Fibroblast of skin of scalp (primary cell): ENCODE measurements at places on chromosomes 16 and 17.

DNA sequence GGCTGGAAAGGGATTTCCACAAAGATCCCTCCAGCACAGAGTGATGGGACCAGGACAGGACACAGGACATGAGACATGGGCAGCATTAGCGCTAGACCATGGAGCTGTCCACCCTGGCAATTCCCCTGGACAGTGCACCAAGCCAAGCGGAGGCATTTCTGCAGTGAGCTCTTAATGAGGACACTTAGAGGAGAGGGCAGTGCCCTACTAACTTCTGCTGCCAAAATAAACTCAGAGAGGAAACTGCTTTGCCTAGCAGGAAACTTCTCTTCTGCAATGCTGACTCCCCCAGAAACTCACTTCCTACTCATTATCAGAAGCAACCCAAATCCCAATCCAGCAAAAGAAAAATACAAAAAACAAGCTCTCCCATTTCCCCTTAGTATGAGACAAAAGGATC, 119.2 kb downstream of the HS3ST2 start:
- DNase-seq, result no peak

- peak; percentile 45 for DNase-seq
Measured at GRCh38 chr17:35373984-35374765, 754 bp upstream of the SLFN11 start.

DNA sequence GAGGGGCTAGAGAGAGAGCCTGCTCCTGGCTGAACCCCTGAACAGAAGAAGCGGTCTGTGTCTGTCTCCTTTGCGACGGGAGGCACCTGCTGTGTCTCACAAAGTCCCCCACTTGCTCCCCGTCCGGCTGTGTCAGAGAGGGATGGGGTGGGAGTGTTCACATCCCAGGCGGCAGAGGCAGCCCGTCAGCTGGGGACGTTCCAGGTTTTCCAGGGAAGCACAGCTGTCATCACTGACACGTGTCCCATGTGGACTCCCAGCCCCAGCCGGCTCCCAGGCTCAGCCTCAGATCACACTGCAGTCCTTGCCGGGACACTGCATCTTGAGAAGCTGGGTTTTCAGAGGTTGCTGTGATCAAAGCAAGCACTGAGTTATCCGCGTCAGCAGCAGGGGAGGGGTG, 1.6 kb downstream of the TELO2 start:
- DNase-seq, result no peak

- peak; percentile 66 for DNase-seq
Measured at GRCh38 chr16:57372372-57373116, at the start of gene CX3CL1. Gene CX3CL1, plus strand, starts transcription at chr16:57372490. Its CDS starts 79 bp downstream, at chr16:57372569.

GRCh38 chr16:19874026-19874425, 10.6 kb downstream of the GPRC5B start:
- DNase-seq, result no peak

GRCh38 chr16:23682181-23682580, 3.5 kb downstream of the PLK1 start:
- DNase-seq, result no peak

DNA sequence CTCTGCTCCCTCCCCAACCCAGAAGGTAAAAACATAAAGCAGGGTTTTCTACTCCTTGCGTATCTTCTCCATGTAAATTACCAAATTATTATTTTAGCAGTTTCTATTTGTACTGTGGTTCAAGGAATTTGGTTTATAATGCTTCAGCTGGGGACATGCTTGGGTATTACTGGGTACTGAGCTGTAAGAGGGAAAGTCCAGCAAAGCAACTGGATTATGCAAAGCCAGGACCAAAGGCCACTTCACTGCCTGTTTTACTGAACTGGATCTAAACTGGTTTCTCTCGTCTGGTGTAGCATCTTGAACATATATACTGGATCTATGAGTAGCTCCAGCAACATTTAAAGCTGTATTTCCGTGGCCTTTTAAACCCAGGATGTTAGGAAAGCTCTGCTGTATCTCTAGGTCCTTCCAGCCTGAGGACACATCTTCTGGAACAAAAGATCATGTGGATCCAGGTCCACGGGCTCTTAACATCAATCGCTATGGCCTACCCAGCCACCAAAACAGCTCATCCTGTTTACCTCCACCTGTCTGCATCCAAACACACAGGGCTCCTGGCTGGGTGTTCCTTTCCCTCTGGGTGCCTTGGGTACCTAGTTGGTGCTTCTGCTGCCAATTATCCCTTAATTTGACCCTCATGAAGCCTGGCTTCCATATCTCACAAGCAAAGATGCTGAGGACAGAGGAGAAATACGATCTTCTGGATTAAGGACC, 7.2 kb downstream of the PMP22 start:
- DNase-seq, result no peak

DNA sequence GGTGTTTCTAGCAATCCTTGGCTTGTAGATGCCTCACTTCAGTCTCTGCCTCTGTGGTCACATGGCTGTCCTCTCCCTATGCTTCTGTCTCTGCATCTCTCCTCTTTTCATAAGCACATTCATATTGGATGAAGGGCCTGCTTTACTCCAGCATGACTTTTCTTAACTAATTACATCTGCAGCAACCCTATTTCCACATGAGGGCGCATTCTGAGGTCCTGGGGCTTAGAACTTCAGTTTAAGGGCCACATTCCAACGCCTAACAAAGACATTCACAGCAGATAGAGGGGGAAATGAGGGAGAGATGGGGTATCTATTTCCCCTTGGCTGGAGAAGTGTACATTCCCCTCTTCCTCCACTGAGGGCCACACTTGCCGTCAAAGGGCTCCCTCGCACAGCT, 489.1 kb upstream of the SALL1 start:
- DNase-seq, result no peak

DNA sequence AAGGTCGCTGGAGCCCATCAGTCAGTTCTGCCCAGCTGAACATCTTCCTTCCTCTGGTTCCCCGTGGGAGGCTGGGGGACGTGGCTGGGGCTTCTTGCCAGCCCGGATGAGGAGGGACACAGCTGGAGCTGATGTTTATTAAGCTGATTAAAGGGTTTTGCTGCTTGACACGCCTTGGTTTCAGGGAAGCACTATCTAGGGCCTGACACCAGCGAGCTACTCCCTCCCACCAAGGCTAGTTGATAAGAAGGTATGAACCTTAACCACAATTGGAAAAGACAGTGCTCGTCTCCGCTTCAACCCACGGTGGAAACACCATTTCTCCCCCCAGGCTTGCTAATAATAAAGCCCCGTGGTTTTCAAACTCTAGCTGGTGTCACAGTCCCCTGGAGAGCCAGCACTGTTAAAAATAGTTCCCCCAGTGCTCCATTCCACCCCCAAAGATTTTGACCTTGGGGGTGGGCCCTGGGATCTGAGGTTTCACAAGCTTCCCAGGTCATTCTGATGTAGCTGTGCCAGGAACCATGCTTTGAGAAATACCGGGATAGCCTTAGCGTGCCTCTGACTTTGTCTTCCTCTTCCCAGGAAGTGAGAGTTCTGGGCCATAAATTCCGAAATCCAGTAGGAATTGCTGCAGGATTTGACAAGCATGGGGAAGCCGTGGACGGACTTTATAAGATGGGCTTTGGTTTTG, 5.5 kb downstream of the DHODH start:
- no peak for DNase-seq

DNA sequence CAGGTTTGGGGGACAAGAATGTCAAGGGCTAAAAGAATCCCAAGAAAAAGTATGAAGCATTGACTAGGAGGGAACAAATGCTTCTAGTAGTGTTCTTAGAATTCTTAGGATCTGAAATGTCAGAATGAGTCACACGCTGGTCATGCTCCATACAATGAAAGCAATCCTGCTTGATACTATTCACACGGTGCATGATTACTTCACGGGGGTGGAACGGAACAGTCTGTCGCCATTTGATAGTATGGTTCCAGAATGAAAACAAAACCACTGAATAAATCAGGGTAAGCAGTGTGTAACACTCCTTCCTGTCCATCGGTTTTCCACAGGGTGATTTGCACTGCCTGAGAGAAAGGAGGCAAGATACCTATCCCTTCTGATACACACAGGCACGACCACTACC, 22.9 kb upstream of the YWHAE start:
- peak; percentile 93 for DNase-seq

DNA sequence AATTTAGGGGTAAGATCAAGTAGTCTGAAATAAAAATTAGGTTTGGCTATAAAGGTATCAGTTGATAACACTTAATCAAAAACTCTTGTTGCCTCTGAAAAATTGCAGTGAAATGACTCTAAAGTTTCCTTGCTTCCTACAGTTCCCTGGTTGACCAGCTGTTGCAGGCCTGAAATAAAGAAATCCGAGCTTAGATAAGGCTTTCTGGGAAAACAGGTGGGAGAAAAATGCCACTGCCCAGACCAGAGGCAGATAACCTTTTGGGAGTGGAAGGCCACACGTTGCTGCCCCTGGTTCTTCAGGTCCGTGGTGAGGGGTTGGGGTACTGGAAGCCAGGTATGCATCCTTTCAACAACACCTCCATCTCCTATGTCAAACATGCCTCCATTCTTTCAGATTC, 111.3 kb downstream of the HS3ST3A1 start:
- DNase-seq, result no peak

DNA sequence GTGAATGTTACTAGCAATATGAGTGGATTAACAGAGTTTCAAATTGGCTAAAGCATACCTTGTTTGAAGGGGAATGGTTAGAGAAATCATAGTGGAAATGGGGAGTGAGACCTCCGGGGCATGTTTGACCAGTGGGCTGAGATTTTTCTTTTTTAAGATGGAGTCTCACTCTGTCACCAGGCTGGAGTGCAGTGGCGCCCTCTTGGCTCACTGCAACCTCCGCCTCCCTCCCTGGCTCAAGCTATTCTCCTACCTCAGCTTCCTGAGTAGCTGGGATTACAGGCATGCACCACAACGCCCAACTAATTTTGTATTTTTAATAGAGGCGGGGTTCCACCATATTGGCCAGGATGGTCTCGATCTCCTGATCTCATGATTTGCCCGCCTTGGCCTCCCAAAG, 9.6 kb downstream of the CDRT15 start:
- no peak for DNase-seq

GRCh38 chr16:30063893-30064728, 1.4 kb upstream of the ALDOA start:
- DNase-seq, result peak; percentile 52

DNA sequence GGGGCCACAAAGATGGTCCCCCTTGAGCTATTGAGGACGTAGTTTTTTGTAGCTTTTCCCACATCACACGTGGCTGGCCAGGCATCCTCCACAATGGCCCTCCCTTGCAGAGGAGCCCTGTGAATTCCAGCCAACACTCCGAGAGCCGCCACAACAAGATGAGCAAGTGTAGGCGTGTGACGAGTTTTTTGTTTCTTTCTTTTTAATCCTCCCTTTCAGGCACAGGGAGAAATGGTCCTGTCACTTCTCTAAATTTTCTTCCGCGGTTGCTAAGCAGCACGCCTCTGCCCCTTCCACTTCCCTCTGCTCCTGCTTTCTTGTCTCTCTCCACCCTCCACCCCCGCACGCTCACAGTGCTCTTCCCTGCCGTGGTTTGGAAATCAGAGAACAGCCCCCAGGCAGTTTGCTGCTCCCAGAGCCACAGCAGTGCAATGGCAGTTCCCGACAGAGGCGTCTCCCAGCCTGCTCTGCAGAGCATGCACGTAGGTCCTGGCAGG, 68.0 kb upstream of the MRTFB start:
- peak; percentile 64 for DNase-seq

GRCh38 chr17:73255671-73256181, 6.0 kb downstream of the CPSF4L start:
- peak; percentile 22 for DNase-seq

GRCh38 chr16:58458606-58459343, 41.2 kb upstream of the NDRG4 start:
- no peak for DNase-seq

DNA sequence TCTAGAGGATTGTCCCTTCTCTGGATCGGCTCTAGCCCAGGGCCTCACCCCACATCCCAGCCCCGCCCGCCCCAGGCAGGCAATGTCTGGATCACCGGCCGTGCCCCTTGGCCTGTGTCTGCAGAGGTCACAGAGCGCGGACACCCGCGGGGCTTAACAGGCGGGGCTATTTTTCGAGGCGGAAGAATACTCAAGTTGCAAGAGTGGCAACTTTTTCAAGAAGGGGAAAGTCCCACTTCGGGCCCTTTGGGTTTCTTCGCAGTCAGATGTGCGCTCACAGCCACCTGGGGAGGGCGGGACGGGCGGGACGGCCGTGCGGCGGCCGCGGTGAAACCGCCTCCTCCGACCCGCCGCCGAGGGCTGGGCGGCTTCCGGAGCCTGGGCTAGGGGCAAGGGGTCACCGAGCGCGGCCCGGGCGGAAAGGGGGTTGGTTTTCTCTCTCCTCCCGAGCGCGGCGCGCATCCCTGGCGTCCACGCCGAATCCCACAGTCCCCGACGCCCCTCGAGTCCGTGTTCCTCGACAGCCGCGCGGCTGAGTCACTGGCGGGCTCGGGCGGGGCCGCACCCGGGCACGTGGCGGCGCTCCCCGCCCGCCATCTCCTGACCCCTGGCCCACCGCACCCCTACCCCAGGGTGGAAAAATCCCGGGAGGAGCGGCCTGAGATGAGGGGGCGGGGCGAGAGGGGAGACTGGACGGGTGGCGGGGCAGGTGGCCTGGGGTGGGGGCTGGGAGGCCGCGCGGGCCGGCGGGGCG, 1.2 kb upstream of the PFN1 start:
- peak; percentile 72 for DNase-seq

- no peak for DNase-seq
Measured at GRCh38 chr17:72143245-72143644, 22.4 kb downstream of the SOX9 start.

DNA sequence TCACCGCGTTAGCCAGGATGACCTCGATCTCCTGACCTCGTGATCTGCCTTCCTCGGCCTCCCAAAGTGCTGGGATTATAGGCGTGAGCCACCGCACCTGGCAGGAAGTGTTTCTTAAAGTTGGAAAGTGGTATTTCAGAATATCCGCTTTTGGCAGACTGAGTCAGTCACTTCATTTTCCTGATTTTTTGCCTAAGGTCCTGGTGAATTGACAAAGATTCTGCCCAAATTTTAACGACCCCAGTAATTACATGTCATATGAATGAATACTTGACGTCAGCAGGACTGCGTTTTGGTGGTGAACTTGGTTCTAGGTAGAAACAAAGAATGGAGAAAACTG, 4.5 kb upstream of the BRCA1 start:
- DNase-seq, result no peak

DNA sequence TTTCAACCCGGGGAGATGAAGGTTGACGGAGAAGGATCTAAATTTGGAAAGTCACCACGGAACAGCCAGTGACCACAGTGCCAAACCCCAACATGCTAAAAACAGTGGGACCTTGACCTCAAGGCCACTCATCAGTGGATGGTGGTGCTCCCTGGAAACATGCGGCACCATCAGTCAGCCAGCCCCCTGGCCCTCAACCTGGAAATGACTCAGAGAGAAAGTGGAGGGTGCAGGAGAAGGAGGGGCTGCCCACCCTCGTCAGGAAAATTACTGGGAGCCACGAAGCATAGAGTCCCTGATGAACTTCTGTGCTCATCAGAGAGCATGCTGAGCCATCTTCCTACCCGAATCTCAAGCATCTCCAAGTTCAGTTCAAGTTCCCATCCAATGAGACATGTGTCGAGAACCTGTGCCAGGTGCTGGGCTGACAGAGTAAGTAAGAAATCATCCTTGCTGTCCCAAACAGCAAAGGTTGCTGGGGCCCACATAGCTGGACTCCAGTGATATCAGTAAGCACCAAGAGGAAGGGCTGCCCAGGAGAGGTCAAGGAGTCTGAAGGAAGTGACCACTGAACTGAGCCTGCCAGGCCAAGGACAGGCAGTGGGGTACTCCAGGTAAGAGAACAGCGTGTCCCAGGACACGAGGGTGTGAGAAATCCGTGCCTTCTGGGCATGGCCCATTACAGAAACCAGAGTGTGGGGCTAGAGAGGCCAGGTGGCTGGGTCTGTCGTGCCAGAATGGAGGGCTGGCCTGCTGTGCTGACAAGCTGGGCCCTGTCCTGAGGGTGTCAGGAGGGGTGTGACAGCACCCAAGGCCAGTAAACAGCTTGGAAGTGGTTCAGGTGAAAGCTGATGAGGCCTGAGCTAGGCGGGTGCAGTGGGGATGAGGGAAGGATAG, 5.2 kb downstream of the PECAM1 start:
- peak; percentile 70 for DNase-seq

GRCh38 chr16:71540-72401, 660 bp downstream of the RHBDF1 start:
- peak; percentile 82 for DNase-seq
